ENCODE measurements at places on chromosomes 2 and 18. TPM values are rescaled to one million over a fixed set of nuclear protein-coding genes. Genes with fewer than 3 reads are reported as not detected.

GRCh38 chr2:210370562-210370961, 55.6 kb upstream of the MYL1 start:
- no peak for DNase-seq

DNA sequence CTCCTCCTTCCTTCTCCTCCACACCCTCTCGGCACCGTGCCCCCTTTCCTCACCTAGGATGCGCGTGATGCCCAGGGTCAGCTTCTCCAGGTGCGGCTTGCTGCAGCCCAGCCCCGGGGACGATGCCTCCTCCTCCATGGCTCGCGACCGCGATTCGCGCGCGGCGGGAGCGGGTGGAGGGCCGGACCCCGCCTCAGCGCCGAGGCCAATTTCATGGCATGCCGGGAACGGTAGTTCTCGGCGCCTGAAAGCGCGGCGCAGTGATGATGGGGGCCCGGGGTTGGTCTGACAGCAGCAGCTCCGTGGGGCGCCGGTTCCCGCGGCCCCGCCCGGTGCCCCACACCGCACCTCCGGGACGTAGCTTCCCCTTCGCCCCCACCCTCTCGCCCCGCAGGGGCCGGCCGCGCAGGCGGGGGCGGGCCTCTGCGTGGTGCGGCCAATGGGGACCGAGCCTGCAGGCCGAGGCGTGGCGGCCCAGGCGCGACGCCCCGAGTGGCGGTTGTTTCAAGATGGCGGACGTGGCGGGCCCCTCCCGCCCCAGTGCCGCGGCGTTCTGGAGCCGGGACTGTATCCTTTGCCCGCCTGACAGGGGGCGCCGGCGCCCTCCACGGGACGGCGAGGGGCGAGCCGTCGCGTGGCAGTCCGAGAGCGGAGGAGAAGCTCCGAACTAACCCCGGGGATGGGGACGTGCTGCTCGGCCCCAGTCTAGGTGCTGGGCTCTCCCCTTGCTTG, at the start of the genes KIAA1328 and TPGS2:
TSS of gene KIAA1328 (plus strand) at position 498 of the 732 bp plus-strand sequence. CDS start at position 510, 12 bp downstream.
TSS of gene TPGS2 (minus strand) at position 373 of the 732 bp plus-strand sequence. CDS start at position 138, 235 bp downstream.
- peak; percentile 75 for DNase-seq

DNA sequence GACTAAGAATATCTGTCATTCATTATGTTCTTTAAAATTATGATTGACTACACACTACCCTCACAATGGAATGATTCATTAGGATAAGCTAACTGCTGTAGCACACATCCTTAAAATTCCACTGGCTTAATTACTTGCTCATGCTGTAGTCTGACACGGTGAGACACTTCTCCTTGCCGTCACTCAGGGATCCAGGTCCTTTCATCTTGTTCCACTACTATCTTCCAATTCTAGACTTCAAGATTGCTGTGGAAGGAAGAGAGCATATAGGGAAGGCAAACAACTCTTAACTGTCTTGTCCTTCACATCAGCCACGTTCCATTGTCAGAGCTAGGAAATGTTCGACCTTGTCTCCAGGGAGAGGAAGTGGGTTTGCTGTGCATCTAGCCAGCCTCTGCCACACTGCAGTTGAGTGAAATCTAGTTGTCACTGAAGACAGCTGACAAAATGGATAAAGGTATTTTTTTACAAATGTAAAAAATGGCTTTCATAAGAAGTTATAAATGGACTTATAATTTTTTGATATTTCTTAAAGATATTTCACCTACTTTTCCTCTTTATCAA, 30.1 kb downstream of the GREB1L start:
- no peak for DNase-seq

- DNase-seq: no peak
Observed at GRCh38 chr2:196809260-196809659, at the start of gene C2orf66. Gene C2orf66 (minus strand): TSS chr2:196809355. CDS start chr2:196809336, 19 bp downstream.

DNA sequence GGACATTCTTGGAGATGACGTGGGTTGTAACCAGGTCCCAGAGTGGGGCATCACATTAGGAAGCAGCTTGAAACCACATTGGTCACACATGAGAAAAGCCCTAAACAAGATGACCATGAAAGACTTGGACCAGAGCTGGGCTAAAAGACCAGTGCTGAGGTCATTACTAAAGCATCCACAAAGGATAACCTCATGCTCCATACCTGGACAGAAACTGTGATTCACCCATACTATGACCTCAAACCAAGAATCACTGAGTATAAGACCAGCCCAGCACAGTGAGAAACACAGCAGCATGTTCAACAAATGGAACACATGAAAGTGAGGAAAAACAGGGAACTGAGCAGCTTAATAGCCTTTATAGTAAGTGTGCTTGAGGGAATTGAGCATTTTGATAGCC, 635.5 kb upstream of the NETO1 start:
- DNase-seq: no peak

GRCh38 chr2:156064540-156064939, 268.0 kb downstream of the NR4A2 start:
- DNase-seq: no peak

GRCh38 chr2:58407487-58407886, 166.4 kb upstream of the FANCL start:
- no peak for DNase-seq

- DNase-seq: no peak
Observed at GRCh38 chr18:73119574-73119973, 251.8 kb upstream of the NETO1 start.

- DNase-seq: no peak
Observed at GRCh38 chr18:30432349-30432748, 610.2 kb downstream of the DSC3 start.

DNA sequence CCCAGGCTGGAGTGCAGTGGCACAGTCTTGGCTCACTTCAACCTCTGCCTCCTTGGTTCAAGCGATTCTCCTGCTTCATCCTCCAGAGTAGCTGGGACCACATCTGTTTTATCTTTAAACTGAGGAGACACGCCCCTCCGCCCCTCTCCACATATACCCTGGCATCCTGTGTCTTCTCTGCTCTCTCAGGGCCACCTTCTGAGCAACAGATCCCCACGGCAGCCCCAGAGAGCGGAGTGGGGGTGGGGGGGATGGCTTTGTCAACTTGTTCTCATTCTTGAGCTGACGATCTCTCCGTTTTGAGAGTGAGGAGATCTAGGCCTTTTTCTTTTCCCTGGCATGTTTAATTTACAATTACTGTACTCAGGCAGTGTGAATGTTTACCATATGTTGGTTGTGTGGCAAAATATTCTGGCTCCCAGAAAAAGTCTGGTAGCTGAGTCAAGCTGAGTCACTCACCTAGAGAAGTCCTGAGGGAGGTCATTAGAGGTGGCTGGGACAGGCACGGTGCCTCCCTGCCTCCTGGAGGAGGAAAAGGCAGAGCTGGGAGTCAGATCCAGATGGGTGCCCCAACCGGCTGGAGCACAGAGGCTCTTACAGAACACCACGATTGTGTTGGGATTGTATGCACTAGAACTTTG, 19.5 kb upstream of the ID2 start:
- no peak for DNase-seq

DNA sequence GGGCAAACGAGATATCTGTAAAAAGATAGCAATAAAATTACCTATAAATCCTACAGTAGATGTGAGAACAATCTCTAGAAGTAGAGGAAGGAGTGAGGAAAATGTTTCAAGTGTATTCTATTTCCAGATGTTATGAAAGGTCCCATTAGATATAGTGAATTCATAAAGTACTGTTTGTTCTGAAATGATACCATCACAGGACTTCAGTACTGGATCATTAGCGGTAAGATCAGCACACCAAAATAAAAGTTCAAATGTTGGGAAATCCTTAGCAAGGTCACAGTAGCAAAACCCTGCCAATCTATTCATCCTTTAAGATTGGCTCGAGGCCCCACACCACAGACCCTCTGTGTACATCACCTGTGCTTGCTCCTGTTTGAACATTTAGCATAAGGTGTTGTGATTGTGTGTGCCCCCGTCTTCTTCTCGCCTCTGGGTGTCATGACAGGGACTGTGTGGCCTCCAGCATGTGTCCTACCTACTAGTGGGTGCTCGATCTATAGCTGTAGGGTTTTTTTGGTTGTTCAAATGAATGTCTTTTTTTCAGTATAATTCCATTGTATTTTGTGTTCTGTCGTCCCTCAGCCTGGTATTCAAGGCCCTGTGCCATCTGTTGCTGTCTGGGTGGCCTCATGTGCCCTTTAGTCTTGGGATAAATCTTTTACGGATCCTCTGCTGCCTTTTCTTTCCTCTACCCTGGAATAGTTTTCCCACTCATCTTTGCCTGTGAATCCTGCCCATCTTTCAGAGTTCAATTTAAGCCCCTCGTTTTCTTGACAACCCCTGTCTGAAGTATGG, 9.1 kb downstream of the MFSD6 start:
- DNase-seq: no peak

GRCh38 chr2:47666332-47666731, 116.6 kb upstream of the MSH6 start:
- no peak for DNase-seq

DNA sequence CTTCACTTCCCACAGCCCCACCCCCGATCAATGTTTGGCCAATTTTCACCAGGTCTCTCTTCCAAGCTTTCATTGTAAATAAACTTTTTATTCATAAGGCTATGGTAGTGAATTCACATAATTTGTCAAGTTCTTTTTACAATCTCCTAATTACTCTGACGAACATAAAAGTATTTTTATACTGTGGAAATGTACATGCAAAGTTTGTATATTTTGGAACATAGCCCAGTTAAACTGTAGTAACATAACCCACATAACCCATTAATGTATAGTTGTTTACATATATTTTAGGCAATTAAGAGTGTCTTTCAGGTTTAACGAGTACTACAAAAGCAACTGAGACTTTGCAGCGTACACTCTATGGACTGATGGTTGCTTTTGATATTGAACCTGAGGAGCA, 228.3 kb upstream of the ERBB4 start:
- no peak for DNase-seq

- no peak for DNase-seq
Observed at GRCh38 chr2:220660277-220661145, 911.6 kb downstream of the EPHA4 start.

DNA sequence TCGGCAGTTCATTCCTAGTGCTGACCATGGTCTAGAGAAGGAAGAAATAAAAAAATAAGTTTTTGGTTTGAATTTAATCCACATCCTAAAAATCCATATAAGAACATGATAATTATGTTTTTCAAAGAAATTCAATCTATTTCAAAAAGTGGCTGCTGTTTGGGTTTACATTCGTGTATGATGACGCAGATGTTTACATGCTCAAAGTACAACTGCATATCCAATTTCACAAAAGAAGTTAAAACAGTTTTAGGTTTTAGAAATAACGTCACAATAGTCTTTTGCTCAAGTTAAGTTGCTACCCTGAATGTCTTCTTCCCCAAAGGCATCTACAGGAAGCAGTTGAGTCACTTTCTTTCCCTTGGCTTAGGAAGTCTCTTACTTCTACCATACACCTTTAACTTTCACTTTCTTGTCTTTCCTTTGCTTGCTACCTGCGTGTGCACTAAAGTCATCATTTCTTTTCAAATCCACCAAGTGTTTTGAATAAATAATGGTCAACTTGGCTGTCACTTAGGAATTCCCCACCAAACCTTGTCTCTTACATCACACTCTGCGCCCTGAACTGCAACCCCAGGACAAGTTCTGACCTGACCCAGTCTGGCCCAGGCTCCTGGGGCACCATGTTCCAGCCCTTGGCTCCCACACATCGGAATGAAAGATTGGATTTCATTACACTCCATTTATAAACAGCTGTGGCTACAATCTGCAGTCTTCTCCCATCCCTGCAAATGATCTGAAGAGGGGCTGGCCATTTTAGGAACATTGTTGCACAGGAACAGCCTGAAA, 28.4 kb downstream of the FAM237A start:
- no peak for DNase-seq

GRCh38 chr18:77066101-77066500, 66.5 kb downstream of the MBP start:
- no peak for DNase-seq

GRCh38 chr2:2621855-2622254, 290.8 kb upstream of the MYT1L start:
- DNase-seq: no peak

- no peak for DNase-seq
Observed at GRCh38 chr18:34710934-34711333, 836 bp downstream of the DTNA start.

DNA sequence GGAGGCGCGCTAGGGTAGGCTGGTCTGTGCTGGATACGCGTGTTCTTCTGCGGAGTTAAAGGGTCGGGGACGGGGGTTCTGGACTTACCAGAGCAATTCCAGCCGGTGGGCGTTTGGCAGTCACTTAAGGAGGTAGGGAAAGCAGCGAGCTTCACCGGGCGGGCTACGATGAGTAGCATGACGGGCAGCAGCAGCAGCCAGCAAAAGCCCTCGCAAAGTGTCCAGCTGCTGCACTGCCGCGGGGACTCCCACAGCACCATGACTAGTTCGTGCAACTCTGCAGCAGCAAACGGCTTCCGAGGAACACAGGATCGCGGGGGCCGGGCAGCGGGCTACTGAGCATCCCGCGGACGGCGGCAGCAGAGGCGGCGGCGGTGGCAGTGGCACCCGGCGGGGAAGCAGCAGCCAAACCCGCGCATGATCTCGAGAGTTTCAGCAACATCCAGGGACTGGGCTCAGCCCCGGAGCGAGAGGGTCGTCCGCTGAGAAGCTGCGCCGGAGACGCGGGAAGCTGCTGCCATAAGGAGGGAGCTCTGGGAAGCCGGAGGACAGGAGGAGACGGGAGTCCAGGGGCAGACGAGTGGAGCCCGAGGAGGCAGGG, 368 bp downstream of the TMEFF2 start:
- DNase-seq: peak; percentile 15

DNA sequence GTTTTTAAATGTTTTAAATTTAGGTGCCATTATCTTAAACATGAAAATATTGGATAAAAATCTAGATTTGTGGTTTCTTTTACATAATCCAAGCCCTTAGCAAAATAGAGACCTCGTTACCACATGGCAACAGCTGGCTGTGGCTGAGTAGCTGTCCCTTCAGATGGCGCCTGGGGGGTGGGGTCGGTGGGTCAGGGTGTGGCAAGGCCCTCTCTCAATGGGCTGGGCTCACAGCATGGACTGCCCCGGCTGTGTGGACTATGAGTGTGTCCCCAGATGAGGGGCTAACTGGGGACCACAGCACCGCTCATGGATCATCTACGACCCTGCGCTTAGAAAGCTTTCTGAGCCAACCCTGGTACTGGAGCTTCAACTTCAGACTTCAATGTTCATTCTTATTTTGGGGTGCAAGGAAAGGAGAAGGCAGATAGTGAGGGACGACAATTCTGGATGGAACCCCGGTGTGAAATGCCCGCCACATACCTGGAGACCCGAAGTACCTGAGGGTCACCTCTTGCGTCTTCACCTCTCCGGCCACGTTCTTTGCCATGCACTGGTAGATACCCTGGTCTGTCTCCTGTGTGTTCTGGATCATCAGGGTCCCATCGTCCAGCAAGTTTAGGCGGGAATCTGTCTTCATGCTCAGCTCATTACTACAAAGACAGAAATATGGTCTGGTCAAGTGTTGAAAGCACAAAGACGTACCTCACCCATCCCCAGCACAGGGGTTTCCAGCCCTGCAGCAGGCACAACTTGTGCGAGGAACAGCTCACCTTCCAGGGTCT, 71.0 kb downstream of the PXDN start:
- no peak for DNase-seq

Gene B3GNT7
- total RNA-seq: 0.38 TPM

Gene EFR3B
- 0.11 TPM for total RNA-seq

Gene INHBB
- total RNA-seq: not detected

Gene TBR1
- not detected for total RNA-seq

Gene CNRIP1
- not detected for total RNA-seq

Gene POMC
- 4.5 TPM for total RNA-seq

Gene SNED1
- total RNA-seq: 42.7 TPM

Gene EVX2
- total RNA-seq: not detected

Gene LYG2
- not detected for total RNA-seq

Gene DAPL1
- not detected for total RNA-seq

Gene MBD2
- total RNA-seq: 73.3 TPM

Gene MLPH
- not detected for total RNA-seq

Gene GATA6
- 0.08 TPM for total RNA-seq

Gene SCYGR4
- total RNA-seq: not detected

Gene RNF125
- 107 TPM for total RNA-seq

Measured in CD4-positive, alpha-beta T cell (primary cell).